ENCODE measurements at places on chromosomes 7 and 10.
A peak's percentile ranks its signal among the peaks of the same experiment; 100 is the strongest.

- no peak for DNase-seq
Measured at GRCh38 chr7:35254496-35255442, 869 bp upstream of the TBX20 start.

DNA sequence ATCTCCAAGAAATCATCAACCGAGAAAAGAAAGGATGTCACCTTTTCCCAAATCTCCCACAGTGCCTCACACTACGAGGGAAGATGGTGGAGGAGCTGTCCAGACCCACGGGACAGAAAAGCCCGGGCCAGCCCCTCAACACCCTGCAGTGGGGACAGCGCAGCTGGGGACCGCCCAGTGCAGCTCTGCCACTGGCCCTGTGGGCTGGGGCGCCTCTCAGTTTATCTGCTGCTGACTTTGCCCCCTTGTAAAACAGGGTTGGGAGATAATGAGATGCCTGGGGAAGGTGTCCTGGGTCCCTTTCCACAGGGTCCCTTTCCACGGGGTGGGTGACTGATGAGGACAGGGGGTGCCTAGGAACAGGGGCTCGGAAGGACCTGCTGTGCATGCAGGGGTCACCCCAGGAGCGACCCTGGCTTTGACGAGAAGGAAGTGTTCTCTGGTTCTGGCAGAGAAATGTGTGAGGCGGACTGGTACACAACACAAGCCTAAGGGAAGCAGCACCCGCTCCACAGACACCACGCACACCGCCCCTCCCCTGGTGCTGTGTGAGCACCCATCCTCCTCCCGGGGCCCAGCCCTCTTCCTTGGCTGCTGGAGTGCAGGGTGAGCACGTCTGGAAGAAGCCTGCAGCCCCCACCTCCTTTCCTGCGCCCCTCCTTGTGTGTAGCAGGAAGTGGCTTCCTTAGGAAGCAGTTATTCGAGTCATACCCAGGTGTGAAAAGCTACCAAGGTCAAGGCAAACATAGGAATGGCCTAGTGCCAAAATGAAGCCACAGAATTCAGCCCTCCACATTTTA, 339.9 kb downstream of the DNAJB6 start:
- no peak for DNase-seq

DNA sequence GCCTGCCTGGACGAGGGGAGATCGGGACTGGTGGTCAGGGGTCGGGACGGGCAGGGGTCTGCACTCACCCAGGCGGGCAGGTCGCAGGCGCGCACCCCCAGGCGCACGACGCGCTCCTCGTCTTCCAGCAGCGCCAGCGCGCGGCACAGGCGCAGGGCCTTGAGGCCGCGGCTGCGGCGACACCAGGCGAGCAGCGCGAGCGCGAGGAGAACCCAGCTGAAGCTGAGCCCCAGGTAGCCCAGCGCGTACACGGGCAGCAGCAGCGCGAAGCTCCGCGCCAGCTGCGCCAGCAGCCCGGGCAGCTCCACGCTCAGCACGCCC, 328 bp downstream of the ESYT2 start:
- DNase-seq: peak; percentile 81

- DNase-seq: no peak
Measured at GRCh38 chr10:58440484-58440883, 55.3 kb downstream of the TFAM start.

GRCh38 chr10:9166770-9167169, 1112.3 kb downstream of the GATA3 start:
- DNase-seq: no peak

- no peak for DNase-seq
Measured at GRCh38 chr7:84368122-84368521, 173.5 kb upstream of the SEMA3A start.

DNA sequence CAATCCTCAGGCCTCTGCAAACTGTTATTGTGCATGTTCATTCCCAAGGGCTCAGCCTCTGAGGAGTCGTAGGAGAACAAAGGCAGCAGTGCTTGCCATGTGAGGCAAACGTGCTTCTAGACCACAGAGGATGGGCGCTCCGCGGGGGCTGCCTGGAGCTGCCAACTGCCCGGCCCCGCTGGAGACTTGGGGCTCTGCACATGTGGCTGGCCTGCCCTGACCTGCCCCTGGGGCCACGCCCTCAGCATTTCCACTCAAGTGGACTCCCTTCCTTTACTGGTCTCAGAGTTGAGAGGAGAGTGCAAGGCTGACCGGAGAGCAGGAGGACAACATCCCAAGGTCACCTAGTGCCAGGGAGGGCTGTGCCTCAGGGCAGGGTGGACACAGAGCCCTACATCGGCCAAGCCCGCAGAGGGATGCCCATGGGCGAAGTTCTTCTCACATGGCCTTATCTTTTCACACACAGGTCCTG, 222.3 kb upstream of the ZNF32 start:
- no peak for DNase-seq

- no peak for DNase-seq
Measured at GRCh38 chr7:35521941-35522340, 173.0 kb downstream of the HERPUD2 start.

- no peak for DNase-seq
Measured at GRCh38 chr7:155532792-155533119, 13.6 kb downstream of the CNPY1 start.

GRCh38 chr7:93245525-93246432, 13.6 kb downstream of the VPS50 start:
- DNase-seq: peak; percentile 31

All from activated CD4-positive, alpha-beta T cell treated with anti-CD3 and anti-CD28 coated beads, Interleukin-10, Interleukin-2, amounts not matched to agents 100 ng/mL and 50 ng/mL, durations not matched to agents 16 hours and 8 hours (primary cell).